ENCODE measurements at places on chromosomes 12 and 14.

DNA sequence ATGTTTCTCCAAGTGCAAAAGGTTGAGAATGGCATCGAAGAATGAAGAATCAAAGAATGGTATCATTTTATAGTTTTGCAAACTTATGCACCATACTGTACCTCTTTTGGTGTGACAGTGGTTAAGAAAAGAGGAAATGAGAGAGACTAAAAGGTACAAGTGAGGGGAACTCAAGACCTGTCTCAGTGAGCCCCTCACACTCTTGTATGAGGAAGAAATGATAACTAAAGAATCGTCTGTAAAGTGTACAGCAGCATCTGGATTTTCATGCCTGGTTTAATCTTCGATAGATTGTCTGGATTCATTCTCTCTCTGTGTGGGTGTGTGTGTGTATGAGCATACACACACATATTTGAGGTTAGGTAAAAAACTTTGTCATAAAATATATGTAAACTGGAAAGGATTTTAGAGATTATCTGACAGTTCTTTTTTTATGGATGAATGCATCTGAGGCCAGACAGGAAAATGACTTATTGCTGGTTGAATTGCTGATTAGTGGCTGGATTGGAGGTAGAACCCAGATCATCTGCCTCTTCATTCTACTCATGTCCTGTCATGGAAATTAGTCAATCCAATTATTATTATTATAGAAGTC, 16.0 kb upstream of the SLC38A2 start:
- no peak for DNase-seq

GRCh38 chr12:116713527-116713926, 24.3 kb downstream of the SPRING1 start:
- DNase-seq: no peak

DNA sequence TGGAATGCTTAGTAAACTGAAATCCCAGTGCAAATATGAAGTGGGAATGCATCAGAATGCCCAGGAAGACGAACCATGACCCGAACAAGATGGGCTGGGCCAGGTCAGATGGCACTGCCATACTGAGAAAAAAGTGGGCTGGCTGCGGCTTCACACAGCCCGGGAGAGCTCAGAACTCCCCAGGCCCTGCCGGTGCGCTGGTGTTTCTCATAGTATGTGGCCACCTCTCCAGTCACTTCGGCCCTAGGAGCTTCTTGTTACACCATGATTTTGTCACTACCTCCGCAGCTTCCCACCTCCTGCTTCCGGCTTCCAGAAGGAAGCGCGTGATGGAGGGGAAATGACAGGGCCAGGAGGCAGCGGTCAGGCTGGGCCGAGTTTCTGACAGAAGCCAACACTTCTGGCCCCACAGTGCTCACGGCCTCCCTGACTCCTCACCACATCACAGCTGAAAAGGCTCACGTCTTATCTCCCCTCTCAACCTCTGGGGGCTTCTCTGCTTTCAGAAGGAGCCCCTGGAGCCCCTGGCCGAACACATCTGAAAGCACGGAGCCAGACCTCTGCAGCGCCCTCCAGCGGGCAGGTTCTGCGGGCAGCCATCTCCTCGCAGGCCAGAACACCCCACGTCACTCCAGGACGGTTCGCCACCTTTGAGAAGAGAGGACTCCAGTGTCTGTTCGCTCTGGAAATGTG, 30.7 kb downstream of the DAD1 start:
- peak; percentile 89 for DNase-seq

- no peak for DNase-seq
Measured at GRCh38 chr14:94088516-94088915, 7.4 kb downstream of the IFI27L1 start.

GRCh38 chr12:104257913-104258472, 42.4 kb downstream of the TXNRD1 start:
- DNase-seq: no peak

- DNase-seq: no peak
Measured at GRCh38 chr14:81727218-81727617, 193.6 kb upstream of the SEL1L start.

- DNase-seq: no peak
Measured at GRCh38 chr12:63846238-63846967, 1.9 kb downstream of the SRGAP1 start.

DNA sequence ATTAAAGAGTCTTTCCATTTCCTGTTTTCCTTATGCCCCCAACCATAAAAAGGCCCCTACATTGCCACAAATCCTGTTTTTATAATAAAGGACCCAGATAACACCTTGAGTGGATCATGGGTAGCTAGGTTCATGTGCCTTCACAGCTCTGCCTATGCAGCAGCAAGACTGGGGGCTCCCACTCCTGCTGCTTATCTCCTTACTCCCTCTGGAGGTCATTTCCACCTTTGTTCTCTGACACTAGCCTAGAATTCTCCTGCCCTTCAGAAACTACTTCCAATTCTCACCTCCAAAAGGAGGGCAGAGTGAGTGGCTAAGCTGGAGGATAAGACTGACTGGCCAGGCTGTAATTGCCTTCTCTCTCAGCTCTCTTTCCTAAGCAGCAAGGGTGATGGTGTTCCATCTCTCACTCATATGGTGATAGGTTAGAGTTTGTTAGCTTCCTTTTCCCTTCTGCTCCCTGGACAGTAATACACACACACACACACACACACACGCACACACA, 20.0 kb upstream of the STAC3 start:
- DNase-seq: no peak

DNA sequence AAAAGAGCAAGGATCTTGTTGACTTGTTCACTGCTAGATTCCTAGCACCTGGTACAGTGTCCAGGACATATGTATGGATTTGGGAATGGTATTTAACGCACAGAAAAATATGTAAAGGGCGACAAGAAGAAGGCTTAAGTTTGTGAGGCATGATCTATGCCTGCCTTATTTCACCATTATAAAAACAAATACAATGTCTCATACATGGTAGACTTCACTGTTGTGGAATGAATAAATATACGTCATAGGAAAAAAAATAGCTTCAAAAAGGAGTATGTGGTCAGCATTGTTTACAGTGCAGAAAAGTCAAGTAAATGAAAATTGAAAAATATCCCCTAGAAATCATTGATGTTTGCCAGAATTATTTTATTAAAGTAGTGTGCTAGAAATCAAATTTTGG, 30.0 kb downstream of the HCFC2 start:
- no peak for DNase-seq

DNA sequence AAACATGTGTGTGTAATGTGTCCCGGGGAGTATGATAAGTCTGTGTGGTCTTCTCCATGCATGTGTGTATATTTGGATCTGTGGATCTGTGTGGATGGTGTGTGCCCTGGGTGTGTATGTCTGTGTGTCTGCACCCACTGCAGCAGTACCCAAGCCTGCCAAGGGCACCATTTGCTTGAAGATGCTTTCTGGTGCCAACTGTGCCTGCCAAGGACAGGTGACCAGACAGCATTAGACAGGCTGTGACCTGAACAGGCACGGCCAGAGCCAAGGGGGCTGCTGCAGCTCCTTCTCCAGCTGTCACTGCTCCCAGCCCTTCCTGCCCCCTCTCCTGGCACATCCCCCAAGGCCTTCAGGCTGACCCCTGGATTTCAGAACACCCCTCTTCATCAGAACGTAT, 35.0 kb downstream of the DTX1 start:
- no peak for DNase-seq

DNA sequence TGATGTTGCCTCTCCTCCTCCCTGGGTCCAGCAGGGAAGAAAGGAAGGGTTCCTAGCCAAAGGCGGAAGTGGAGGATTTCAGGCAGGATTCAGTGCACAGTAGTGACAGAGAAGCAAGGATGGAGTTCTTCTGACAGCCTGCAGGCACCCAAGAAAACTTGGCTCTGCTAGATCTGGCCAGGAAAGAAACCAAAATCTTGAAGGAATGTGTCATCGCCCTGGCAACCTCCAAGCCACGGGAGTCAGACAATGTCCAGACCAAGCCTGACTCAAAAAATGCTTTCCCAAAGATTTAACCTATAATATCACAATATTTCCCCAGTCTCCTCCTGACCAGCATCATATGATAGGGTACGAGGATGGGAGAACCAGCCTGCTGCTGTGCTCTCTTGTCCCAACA, 22.8 kb upstream of the DHRS4 start:
- no peak for DNase-seq

DNA sequence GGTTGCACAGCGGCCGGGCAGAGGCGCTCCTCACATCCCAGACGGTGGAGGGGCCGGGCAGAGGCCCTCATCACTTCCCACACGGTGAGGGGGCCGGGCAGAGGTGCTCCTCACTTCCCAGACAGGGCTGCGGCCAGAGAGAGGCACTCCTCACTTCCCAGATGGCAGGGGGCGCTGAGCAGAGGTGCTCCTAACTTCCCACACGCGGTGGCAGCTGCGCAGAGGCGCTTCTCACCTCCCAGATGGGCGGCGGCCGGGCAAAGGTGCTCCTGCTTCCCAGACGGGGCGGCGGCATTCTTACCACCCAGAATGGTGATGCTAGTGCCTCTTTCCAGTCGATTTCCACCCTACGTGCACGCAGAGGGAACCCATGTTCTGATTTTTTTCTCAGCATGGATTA, 304.4 kb downstream of the RGS6 start:
- DNase-seq: no peak

- no peak for DNase-seq
Measured at GRCh38 chr14:91290986-91291385, 46.5 kb upstream of the GPR68 start.

DNA sequence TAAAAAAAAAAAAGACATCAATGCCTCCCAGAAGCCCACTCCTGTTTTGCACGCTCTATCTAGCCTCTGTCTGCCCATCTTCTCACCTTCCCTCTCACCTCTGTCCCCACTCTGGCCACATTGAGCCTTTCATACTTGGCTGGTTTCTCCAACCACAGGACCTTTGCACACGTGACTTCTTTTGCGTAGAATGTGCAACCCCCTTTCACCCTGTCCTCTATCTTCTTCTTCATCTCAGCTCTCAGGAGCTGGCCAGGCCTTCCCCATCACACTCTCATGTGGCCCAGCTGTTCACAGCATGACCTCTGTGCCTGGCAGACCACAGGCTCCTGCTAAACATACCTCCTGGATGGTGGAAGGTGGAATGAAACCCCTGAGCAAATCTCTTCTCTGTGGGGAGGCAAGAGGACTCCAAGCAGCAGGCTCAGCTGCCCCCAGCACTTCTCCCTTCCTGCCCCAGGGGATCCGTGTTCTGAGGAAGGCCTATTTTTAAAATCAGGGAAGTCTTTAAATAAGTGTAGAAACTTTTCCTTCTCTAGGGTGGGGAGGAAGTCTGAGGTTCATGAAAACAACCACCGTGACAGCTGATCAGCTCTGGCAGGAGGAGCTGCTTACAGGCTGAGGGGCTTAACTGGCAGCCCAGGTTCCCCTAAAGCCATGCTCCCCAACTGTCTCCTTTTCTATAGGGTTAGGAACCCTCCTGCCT, 11.6 kb downstream of the HVCN1 start:
- DNase-seq: peak; percentile 47

DNA sequence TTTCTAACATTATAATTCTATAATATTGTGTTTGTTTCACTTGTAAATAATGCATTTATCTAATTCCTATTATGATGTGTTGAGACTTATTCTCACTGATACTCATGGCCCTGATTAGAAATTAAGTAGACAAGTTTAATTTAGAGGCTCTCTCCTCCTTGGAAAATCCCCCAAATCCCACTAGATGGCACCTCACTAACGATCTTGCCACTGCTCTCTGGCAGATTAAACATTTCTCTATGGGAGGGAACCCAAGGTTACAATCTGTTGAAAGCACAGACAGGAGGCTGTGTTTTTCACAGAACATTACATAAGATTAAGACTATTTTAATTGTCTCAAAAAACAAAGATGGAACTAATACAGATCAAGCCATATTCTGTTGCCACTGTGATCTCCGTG, 318.7 kb downstream of the LRFN5 start:
- no peak for DNase-seq

DNA sequence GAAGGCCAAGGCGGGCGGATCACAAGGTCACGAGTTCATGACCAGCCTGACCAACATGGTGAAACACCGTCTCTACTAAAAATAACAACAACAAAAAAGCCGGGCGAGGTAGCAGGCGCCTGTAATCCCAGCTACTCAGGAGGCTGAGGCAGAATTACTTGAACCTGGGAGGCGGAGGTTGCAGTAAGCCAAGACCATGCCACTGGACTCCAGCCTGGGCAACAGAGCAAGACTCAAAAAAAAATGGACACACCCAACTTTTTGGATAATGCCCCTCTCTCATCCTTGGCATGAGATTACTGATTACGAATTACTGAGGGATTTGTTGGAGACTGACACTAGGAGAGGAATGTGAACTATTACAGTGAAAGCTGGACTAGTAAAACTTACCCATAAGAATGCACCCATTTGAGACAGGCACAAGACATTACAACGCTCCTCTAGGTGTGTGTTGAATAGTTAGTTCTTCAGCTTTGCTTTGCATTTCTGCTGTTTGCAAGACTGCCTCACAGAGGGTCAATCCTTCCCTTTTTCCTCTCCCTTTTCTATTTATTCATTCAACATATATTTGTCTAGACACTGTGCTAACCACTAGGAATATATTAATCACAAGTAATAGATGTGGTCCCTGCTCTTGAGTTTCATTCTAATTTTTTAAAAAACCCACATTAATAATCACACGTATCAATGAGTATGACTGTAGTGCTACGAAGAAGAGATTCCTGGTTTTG, 46.0 kb upstream of the OR5AU1 start:
- no peak for DNase-seq

DNA sequence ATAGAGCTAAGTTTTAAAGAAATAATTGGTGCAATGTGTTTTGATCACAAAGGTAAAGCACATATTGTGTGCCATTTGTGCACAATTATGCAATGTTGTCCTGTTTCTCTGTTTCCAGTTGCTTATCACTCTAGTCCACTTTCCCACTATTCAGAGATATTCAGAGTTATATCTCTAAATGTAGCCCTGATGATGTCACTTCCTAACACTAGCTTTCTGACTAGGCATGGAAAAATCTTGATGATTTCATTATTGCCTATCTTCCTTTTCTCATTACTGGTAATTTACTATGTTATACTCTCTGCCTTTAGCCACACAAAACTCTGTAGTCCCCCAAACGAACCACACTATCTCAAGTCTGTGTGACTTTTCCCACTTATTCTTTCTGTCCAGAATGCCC, 221.2 kb downstream of the TRHDE start:
- DNase-seq: no peak

GRCh38 chr12:105843561-105843960, 295.2 kb downstream of the NUAK1 start:
- DNase-seq: no peak

- no peak for DNase-seq
Measured at GRCh38 chr12:75724928-75725312, 213.5 kb upstream of the KRR1 start.

DNA sequence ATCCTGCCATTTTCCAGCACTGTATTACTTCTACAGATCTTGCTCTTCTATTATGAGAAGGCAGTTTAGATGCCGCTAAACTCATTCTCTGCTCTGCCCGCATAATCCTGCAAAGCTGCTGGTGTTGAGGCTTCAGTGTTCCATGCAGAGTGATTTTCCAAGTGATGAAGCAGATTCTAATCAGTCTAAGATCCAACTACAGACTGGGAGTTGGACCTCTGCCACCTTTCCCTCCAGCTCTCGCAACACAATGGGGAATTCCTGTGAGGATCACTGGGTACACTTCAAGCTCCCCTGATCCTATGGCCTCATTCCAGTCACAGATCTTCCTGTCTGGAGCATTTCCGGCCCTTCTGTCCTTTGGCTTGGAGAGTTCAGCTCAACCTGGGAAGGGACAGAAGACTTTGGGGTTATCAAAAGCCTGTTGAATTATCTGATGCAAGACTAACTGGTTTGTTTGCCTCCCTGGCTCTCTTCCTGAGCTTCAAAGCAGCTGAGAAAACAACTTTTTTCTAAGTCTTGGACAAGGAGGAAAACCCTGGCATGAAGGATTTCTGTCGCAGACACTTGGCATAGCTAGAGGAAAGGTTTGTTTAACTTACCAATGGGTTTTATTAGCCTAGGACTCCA, 333.9 kb downstream of the ZFP36L1 start:
- no peak for DNase-seq
